GM23248 (cell line): ENCODE measurements at places on chromosomes 11 and 22.

GRCh38 chr11:32497951-32498350 lies 62.6 kb upstream of the WT1 start:
- DNase-seq, result no peak

DNA sequence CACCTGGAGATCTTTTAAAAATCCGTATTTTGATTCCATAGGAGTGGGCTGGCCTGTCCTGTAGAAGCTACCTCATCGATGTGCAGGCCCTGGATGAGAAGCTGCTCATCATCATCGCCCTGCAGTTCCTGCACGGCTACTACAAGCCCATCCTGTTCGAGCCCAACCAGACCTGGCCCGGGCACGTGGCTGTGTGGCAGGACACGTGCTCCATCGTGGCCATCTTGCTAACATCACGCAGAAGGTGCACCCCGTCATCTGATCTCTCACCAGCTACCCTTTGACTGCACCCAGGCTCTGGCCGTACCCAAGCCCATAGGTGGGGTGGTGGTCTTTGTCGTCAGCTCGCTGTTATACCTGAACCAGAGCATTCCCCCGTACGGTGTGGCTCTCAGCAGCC lies 14.2 kb upstream of the SLC5A4 start:
- DNase-seq, result no peak

DNA sequence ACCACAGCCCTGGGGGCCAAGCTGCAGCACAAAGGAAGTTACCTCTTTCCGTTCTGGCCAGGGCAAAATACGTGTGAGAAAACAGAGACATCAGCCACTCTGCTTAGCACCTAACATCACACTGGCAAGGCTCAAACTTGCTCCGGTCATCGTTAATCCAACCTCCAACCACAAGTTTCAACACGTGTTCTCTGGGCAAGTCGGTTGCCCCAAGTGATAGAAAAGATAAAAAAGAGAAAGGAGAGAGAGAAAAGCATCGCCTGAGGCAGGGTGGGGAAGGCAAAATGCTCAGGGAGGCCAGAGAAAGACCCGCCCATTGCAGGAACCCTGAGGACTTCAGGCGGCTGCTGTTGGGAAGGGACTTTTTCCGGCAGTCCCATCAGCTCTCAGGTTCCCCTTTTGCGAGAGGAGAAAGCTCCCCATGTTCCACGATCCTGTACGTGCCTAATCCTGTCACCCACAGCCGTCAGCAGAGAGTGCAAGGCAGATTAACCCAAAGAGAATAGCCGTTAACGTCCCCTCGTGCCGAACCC lies 18.5 kb upstream of the B4GALNT4 start:
- peak; percentile 71 for DNase-seq

GRCh38 chr11:76316726-76317125 lies 64.2 kb downstream of the THAP12 start:
- no peak for DNase-seq

DNA sequence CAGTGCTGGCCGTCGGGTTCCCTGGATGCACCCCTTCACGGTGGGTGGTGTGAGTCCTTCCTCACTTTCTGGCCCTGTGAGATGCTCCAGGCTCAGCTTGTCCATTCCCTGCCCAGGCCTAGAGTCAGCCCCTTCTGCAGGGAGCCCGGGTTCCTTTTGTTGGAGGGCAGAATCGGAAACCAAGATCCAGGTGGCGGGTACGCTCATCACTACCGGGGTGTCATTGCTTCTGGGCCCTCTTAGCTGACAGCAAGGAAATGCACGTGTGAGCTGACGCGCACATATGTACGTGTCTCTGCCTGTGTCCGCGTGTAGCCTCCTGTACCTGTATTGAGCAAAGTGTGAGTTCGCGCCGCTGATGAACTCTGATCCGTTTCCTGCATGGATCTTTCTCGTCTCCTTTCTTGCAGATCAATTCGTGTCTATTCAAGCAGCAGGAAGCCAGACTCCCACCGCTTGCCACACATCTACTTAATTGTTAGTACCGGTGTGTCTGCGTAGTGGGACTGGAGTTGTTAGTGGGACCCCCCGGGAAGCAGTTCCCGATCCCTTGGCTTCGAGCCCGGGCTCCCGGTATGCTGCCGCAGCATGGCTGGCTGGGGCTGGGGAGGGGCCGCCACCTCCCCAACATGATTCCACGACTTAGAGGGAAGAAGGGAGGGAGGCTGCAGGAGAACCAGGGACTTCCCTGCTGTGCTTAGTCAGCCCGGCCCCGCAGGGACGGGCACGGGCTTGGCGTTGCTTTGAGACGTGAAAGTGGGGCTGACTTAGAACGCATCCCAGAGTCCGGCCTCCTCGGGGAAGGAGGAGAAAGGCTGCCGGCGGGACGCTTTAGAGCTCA lies 35.9 kb upstream of the GRAMD4 start:
- DNase-seq, result no peak

GRCh38 chr11:119194811-119195440 lies 9.7 kb downstream of the NHERF4 start:
- no peak for DNase-seq

DNA sequence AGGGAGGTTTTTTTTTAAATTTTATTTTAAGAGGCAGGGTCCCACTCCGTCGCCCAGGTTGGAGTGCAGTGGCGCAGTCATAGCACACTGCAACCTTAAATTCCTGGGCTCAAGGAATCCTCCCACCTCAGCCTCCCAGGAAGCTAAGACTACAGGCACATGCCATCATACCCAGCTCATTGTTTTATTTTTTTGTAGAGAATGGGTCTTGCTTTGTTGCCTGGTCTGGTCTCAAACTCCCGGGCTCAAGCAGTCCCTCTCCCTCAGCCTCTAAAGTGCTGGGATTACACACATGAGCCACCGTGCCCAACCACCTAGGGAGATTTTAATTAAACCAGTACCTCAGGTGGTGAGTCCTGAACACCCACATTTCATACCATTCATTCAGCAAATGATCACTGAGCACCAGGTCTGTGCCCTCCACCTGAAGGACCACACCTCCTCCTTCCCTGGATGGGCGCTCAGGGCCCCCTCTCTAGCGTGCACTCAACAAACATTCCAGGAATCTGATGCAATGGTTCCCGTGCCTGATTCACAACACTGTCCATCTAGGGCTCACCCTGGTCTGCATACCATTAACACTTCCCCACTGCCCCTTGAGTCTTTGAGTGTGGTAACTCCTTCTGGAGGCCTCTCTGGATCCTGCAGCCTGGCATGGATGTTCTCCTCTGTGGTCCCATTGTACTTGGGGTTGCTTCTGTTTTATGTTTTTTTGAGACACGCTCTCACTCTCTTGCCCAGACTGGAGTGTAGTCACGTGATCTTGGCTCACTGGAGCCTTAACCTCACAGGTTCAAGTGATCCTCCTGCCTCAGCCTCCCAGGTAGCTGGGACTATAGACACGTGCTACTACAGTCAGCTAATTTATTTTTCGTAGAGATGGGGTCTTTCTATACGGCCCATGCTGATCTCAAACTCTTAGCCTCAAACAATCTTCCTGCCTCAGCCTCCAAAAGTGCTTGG lies 9.6 kb upstream of the MYH9 start:
- peak; percentile 71 for DNase-seq
